ENCODE measurements at places on chromosomes 13 and 19.

DNA sequence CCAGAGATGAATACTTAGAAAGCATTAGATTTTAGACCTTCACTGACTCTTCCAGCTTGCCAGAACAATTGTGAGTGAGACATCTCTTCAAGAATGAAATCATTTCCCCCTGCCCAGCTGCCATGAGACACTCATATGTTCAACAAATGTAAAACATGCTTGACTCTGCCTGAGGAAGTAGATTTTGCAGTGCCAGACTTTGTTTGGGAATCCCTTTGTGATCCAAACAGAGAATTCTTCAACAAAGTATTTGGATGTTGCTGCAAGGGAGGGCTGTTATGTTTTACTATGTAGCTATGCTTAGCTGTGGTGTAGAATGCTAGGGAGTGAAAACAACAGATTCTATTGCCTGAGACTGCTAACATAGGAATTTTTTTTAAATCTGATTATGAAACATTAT lies 416.4 kb downstream of the DCT start:
- no peak for DNase-seq

DNA sequence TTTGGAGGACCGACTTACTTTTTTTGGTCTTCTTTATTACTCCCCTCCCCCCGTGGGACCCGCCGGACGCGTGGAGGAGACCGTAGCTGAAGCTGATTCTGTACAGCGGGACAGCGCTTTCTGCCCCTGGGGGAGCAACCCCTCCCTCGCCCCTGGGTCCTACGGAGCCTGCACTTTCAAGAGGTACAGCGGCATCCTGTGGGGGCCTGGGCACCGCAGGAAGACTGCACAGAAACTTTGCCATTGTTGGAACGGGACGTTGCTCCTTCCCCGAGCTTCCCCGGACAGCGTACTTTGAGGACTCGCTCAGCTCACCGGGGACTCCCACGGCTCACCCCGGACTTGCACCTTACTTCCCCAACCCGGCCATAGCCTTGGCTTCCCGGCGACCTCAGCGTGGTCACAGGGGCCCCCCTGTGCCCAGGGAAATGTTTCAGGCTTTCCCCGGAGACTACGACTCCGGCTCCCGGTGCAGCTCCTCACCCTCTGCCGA lies 409 bp downstream of the FOSB start:
- DNase-seq = no peak

- no peak for DNase-seq
Measured at GRCh38 chr13:63389756-63390155, 1974.1 kb upstream of the PCDH20 start.

- no peak for DNase-seq
Measured at GRCh38 chr13:25688536-25688935, 316.8 kb downstream of the ATP8A2 start.

DNA sequence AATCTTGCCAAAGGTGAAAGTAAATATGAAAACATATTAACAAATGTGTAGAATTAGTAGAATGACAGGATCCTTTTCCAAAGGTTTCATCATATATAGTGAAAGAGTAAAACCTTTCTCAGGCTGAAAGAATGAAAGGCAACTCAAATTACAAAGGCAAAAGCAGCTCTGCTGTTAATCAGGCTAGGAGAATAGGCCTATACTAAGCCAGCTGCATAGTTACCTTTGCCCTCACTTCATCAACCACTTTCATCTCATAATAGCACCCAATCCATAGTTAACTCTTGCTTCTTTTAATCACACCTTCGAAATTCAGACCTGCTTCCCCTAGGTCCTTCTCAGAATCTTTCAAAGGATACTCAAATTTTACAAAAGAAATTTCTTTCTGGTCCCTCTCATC lies 1167.6 kb upstream of the ATXN8OS start:
- no peak for DNase-seq

- DNase-seq = no peak
Measured at GRCh38 chr13:100234006-100234405, 145.1 kb downstream of the PCCA start.

DNA sequence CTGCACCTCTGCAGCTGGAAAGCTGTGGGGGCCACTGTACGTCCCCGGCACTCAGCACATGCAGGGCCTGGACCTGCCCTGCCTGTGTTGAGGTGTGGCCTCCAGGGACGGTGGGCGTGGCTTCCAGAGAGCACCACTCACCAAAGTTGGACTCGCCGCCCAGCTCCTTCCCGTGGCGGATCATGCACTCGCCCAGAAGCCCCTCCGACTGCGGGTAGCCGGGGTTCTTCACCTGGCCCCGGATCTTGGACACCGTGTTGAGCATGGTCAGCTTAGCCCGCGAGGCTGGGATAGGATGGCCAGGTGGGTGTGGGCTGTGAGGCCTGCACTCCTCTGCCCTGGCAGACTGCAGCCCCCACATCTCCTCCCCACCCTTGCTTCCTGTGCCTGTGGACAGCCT lies 22.0 kb downstream of the MPND start:
- no peak for DNase-seq

- no peak for DNase-seq
Measured at GRCh38 chr13:42680748-42681147, 100.6 kb upstream of the FAM216B start.
